A549 treated with DMSO at 1 μM for 4 hours (cell line): ENCODE measurements at places on chromosomes 4 and X. TPM values are rescaled to one million over a fixed set of nuclear protein-coding genes. Genes with fewer than 3 reads are reported as not detected.

Gene NEXMIF
- 0.01 to 0.23 TPM (median 0.02 TPM) in 4 of 5 replicates, not detected in the other for total RNA-seq

Gene DCAF12L2
- 0.13 to 0.21 TPM (median 0.16 TPM) in 4 of 5 replicates, not detected in the other for total RNA-seq

Gene CYLC1
- not detected in 5 replicates for total RNA-seq

Gene SPOCK3
- total RNA-seq = 0.07 to 0.10 TPM (median 0.07 TPM) in 3 of 5 replicates, not detected in the others

Gene TMEM156
- 19.5 to 27.1 TPM (median 23.1 TPM) in 5 replicates for total RNA-seq

Gene POLN
- 0.40 to 0.72 TPM (median 0.66 TPM) in 5 replicates for total RNA-seq

Gene VCX
- not detected in 5 replicates for total RNA-seq

Gene GNRHR
- total RNA-seq = not detected in 5 replicates

Gene TBC1D9
- total RNA-seq = 6.8 to 8.8 TPM (median 8.7 TPM) in 5 replicates

Gene SLC6A14
- total RNA-seq = 0.02 TPM in 1 of 5 replicates, not detected in the others

Gene SYN1
- total RNA-seq = 0.17 to 0.66 TPM (median 0.31 TPM) in 5 replicates

Gene RIPPLY1
- 0.08 to 0.11 TPM in 2 of 5 replicates, not detected in the others for total RNA-seq

Gene IL1RAPL2
- not detected in 5 replicates for total RNA-seq

Gene DGKK
- total RNA-seq = not detected in 5 replicates

Gene RTL9
- 0.03 to 0.13 TPM (median 0.07 TPM) in 5 replicates for total RNA-seq

Gene MGARP
- total RNA-seq = 0.47 to 0.85 TPM (median 0.82 TPM) in 5 replicates

Gene COPS4
- total RNA-seq = 24.1 to 38.6 TPM (median 29.1 TPM) in 5 replicates

Gene UGT8
- total RNA-seq = 0.09 to 0.14 TPM (median 0.10 TPM) in 5 replicates

Gene SMPX
- total RNA-seq = not detected in 5 replicates

Gene MTHFD2L
- total RNA-seq = 8.6 to 13.1 TPM (median 9.7 TPM) in 5 replicates

Gene SERTM2
- total RNA-seq = not detected in 5 replicates

Gene CT47B1
- not detected in 5 replicates for total RNA-seq

Gene KCTD8
- not detected in 5 replicates for total RNA-seq

Gene C4orf50
- total RNA-seq = not detected in 5 replicates

Gene TSPAN7
- total RNA-seq = 2.9 to 3.6 TPM (median 3.2 TPM) in 5 replicates

Gene VCX3A
- not detected in 5 replicates for total RNA-seq
